ENCODE measurements at places on chromosomes 13 and 19.

DNA sequence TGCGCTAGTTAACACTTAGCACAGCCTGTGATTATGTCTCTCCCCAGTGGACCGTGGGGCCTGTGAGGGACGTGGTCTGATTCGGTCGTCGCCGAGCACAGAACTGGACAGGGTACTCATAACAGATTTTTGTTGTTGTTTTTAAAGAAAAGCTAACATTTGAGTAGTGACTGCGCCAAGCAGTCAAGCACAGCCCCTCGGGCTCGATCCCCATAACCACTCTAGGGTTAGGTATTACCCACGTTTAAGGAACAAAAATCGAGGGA lies 805 bp upstream of the PTOV1 start:
- DNase-seq, result no peak

DNA sequence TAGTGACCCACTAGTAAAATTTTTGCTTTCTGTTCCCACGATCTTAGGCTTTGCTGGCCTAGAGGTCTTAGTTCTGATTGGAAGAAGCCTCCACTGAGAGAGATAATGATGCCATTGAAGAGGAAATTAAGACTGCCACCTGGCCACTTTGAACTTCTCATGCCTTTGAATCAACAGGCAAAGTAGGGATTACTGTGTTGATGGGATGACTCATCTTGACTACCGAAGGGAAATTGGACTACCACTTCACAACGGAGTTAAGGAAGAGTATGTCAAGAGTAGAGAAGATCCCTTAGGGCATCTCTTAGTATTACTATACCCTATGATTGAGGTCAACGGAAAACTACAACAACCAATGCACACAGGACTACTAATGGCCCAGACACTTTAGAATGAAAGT lies 12.7 kb upstream of the FREM2 start:
- no peak for DNase-seq

GRCh38 chr13:46341112-46341711 lies 45.8 kb downstream of the RUBCNL start:
- peak; percentile 21 for DNase-seq

GRCh38 chr19:48867746-48868113 lies 687 bp downstream of the PLEKHA4 start:
- no peak for DNase-seq

DNA sequence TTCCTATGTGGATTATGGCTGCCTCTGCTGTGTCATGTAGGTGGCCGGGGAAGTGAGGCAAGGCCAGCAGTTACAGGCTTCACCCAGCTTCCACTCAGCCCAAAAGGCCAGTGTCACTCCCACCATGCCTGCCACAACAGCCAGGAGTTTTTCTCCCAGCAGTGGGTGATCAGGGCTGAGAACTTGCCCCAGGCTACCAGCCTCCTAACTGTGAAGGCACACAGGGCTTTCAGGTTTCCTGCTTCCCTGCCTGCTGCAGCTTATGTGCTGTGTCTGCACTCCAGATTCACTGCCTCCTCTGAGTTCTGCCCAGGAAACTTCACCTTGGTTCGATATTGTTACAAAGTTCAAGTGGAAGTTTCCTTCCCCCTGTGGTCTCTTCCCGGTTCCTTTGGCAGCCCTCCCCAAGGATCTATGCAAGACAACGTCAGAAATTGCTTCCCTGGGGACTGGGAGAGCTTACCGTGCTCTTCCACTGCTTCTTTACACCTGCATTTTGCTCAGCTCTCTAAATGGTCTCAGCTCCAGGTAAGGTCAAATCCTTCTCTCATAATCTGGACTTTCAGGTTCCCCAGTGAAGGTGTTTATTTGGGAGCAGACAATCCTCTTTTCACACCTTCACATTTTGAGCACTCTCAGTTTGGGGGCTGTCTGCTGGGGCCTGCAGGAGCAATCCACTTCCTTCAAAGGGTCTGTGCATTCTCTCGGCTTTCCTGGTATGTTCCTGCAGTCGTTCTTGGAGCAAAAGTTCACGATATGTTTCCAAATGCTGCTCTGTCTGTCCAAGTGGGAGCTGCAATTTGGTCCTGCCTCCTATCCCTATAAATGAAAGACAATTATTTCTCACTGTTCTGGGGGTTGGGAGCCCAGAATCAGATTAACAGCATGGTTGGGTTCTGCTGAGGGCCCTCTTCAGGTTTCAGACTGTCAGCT lies 1730.1 kb upstream of the PRR20A start:
- peak; percentile 1 for DNase-seq

DNA sequence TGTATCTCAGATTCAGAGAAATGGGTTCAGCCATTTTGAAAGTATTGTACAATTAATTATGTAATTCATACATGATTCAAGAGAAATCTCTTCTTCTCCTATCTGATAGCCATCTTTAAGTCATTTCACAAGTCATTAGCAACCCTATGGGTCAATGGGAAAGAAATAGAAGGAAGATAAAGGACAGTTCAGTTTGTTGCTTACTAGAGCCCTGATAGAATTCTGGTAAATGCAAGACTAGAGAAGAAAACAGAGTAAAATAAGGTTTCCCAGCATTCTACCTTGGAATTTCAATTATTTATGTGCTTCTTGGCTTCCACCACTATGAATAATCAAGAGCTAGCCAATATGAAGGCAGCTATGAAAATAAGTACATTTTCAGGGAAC lies 117.7 kb downstream of the LHFPL6 start:
- no peak for DNase-seq

DNA sequence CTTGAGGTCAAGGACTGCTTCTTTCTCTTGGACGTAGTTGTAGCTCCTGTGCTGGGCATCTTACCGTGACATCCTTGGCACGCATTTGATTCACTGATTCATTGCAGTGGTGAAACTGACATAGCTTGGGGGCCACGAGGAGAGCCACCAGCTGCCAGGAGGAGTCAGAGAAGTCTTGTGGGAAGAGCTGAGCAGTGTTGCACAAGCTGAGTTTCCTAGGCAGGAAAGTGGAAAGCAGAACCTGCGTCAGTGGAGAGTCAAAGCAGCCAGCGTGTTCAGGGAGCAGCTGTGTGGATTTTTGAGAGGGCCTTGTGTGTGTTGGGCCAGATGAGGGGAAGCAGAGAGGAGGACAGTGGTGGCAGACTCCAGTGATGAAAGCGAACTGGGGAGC lies 5.3 kb upstream of the GPR183 start:
- DNase-seq, result peak; percentile 54

DNA sequence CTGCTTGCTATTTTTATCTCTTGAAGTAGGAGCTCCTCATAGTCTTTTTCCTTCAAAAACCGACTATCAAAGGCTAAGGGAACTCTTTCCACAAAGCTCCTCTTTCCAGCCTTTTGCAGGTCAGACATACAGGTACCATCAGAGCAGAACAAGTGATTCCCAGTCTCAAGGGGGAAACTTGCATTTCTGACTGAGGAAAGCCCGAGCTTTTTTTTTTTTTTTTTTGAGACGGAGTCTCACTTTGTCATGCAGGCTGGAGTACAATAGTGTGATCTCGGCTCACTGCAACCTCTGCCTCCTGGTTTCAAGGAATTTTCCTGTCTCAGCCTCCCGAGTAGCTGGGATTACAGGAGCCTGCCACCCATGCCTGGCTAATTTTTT lies 32.0 kb downstream of the RUBCNL start:
- DNase-seq, result no peak

DNA sequence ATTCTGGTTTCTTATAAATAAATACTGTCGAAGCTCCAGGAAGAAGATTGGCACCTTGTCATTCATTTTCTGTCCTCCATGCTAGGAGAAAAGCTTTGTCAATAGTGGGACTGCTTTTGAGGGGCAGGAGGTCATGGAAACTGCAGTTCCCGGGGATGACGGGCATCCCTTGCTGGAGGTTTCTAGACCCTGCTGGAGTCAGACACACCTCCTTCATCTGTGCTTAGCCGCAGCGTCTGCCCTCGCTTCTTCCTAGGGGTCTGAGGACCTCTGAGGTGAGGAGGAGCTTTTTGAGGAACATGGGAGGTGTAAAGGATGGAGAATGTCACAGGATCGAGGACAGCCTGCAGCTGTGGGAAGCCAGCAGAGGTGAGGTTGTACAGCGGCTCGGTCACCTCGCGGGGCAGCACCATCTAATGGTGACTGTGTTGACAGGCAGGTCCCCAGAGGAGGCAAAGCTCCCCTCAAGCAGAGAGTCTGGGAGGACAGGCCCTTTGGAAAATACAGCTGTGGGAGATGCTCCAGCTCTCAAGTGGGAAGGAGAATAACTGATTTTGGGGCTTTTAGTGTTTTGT lies 172.7 kb upstream of the RNF113B start:
- DNase-seq, result peak; percentile 46

DNA sequence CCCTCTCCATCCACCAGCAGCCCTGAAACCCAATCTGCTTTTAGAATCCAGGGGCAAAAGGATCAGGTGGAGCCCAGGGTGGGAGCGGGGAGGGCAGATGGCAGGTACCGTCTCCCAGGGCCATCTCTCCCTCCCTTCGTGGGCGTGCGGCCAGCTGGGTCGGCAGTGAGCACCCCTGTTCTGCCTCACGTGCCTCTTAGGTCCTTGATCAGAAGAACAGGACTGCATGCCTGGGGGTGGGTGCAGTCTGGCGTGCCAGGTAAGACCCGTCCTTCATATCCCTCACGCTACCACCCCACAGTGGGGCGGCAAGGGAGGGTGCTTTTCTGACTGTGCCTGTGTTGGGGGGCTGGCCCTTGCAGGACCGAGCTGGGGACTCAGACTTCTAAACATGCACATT lies 2.0 kb downstream of the SLC8A2 start:
- DNase-seq, result no peak

Measured in trophoblast cell (in vitro differentiated cells and primary cell).